ENCODE measurements at places on chromosomes 1 and 21. TPM values are rescaled to one million over a fixed set of nuclear protein-coding genes. Genes with fewer than 3 reads are reported as not detected.

Gene MGST3
- 64.5 TPM for polyA plus RNA-seq

Gene VWA5B1
- polyA plus RNA-seq: not detected

DNA sequence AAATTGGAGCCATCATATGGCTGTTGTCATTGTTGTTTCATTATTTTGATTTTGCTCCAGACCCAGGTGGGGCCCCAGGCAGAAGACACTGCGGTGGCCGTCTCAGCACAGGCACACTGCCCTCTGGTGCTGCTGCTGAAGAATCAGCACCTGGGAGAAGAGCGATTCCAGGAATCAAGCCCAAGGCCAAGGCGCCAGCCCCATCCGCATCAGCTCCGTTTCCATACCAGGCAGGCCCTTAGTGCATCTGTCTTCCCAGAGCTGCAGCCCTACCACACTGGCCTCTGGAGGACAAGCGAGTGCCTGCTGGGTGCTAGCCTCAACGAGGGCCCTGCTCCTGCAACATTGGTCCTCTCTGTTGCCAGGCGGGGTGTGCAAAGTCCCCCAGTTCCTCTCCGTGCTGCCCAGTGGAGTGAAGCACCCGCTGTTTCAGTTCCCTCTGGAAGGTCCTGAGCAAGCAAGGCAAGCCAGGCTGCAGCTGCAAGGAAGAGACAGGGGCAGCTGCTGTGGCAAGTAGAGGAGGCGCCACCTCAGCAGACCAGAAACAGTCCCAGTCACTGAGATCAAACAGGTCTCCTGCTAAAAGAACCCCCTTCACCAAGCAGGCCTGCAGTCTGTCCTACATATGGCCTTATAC is 5.2 kb downstream of the GRIK3 start:
- no peak for DNase-seq

- DNase-seq: no peak
These were observed 146.7 kb downstream of the KAZN start for GRCh38 chr1:14745001-14745720.

Data from spleen (tissue), 13 donors.